ENCODE measurements at places on chromosomes 12 and 14. TPM values are rescaled to one million over a fixed set of nuclear protein-coding genes. Genes with fewer than 3 reads are reported as not detected.

Gene PAX9
- not detected for total RNA-seq

Gene INHBC
- total RNA-seq = not detected

Gene HOXC9
- not detected for total RNA-seq

DNA sequence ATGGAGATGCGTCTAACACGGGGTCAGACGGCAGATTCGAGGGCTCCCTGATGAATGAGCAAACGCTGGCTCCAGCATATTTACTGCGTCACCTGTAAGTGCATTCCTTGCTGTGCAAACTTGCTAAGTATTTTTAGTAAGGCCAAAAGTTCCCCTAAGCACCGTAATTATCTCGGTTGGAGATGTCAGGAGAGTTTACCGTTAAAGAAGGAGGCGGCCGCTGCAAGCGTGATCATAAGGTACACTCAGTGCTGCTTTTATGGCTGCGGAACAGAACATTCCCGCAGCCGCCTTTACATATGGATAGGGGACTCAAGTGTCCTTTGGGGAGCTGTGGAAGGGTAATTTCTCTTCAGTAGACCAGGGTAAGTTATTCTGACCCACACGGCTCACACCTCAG is 175.6 kb downstream of the GLT1D1 start:
- DNase-seq = no peak

DNA sequence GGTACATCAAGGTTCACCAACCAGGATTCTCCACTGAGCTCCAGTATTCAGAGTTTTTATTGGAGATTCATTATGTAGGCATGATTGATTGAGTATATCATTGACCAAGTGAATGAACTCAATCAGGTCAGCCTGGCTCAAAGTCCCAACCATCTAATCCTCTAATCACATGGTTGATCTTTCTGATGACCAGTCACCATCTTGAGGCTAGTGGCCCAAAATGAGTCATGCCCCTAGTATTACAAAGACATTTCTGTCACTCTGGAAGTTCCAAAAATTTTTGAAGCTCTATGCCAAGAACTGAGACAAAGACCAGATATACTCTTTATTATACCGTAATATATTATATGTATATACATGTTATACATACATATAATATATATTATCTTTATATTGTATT is 75.9 kb upstream of the ATF7IP start:
- no peak for DNase-seq

GRCh38 chr12:120368789-120369602 is at the start of gene MSI1:
Gene MSI1, minus strand, starts transcription at chr12:120369164. Its CDS starts 73 bp downstream, at chr12:120369091.
- peak; percentile 60 for DNase-seq

GRCh38 chr14:31949709-31950108 is 127.4 kb upstream of the ARHGAP5 start:
- no peak for DNase-seq

- no peak for DNase-seq
These were observed 168.2 kb upstream of the TMEM132C start for GRCh38 chr12:128098730-128099129.

Data from stomach (tissue), 19 donors.